ENCODE measurements at places on chromosomes 1 and 21.

DNA sequence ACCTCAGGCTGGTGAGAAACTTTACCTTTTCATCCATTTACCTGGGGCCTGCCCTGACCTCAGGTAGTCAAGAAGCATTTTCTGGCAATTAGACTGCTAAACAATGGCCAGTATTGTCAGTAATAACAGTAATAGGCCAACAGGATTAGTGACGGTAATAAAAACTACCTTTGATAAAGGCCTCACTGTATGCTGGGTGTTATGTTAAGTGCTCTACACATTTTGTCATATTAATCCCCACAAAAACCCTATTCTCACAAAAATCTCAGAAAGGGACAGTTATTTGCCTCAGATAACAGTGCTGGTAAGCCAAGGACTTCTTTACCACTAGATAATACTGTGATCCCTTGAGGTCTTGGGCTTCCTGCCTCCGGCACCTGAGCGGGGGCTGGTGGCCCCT lies 191.4 kb downstream of the FOXD2 start:
- no peak for DNase-seq

GRCh38 chr1:63632110-63632509 lies 38.9 kb downstream of the PGM1 start:
- no peak for DNase-seq

GRCh38 chr1:70961374-70961975 lies 86.1 kb downstream of the PTGER3 start:
- DNase-seq = no peak

DNA sequence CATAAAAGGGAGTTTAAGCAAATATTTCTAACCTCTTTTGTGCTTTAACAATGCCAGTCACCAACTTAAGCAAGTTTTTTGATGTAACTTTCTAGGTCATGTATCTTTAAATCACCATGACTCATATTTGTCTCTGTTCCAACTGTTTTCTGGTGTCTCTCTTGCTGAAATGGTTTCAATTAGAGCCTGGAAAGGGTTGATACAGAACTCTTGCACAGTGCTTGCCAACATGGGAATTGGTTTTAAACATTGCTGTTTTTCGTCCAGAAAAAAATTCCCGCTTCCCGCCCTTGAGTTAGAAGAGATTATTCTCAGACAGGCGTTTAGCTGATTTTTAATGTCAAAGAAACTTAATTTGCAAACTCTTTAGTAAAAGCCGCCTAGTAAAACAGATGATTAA lies 46.4 kb upstream of the SLC22A15 start:
- no peak for DNase-seq

DNA sequence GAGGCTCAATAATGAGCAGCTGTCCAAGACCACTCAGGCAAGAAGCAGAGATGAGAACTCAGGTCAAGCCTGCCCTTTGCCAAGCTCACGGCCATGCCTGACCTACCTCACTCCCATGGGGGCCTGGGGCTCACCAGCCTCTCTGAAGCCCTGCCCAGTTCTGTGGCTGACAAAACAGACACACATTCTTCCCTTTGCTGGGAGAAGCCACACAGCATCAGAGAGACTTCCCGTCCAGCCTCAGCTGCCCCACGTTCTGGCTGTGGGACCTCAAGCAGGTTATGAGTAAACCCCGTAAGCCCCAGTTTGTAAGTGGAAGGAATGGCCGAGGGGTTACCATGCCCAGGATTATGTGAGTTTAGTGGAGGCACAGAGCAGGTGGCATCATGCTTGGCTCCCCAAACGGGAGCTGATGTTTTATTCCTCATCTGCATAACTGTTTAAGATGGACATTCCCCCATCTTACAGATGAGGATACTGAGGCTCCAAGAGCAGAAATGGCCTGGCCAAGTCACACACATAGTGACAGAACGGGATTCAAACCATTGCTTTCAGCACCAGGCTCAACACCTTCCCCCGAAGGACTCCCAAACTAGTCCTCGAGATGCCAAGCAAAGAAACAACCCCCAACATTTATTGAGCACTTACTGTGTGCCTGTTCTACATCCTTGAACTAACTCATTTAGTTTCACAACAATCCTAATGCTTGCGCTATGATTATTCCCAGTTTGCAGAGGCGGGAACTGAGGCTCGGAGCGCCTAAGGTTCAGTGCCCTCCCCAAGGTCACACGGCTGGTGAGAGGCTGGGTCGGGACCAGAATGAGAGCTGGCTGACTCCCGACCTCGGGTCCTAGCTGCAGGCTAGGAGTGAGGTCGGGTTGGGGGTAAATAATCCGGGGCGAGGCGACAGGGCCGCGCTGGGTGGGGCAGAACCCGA lies 49.1 kb upstream of the LAPTM5 start:
- DNase-seq = no peak

GRCh38 chr1:203133970-203134725 lies 6.6 kb downstream of the ADORA1 start:
- no peak for DNase-seq

DNA sequence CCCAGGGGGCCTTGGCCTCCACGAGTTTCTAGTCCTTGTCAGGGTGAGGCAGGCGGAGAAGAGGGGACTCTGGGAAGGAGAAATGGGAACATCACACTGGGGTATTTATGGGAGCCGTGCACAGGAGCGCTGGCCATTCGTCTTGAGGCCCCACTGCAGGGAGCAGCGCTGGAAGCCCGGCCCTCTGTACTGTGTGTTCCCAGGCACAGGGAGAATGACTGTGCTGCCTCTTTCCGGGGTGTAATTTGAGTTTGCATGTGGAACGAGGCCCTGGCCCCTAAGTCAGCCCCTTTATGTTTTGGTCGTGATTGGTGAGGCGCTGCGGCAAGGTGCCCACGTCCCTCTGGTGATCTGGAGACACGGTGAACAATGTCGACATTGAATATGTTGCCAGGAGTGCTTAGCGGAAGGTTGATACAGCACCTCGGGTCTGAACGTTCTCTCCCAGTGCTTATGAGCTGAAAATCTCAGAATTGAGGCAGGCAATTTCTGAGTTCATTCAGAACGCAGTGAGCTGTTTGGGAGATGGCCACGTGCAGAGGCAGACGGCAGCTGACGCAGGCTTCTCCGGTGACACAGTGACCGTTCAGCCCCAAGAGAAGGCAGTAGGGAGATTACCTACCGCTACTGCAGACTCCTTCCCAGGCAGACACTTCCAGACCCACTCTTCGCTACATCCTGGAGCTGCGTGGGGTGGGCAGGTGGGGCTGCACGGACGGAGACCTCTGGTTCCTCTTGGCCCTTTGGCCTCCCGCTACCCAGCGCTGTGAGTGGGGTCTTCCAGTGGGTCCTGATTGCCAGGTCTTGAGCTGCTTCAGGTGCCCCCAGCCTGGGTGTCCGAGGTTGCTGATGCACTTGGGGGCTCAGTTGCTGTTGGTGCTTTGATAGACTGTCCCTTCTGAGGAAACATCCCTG lies 265.8 kb downstream of the CAMTA1 start:
- no peak for DNase-seq

DNA sequence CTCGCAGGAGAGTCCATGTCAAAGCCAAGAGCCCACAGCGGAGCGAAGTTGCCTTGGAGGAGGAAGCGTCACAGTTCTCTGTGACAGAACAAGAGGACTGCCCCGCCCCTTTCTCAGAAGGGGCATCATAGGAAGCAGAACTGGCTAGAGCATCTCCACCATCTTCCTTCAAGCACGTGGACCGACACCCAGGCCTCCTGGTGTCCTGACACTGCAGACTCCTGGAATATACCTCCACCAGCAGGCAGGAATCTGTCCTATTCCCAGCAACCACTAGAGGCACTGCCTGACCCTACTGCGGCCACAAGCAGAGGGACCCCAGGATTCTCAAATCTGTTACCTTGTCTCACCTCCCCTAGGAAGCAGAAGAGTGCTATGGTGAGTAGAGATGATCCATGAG lies 37.8 kb downstream of the GPA33 start:
- no peak for DNase-seq

DNA sequence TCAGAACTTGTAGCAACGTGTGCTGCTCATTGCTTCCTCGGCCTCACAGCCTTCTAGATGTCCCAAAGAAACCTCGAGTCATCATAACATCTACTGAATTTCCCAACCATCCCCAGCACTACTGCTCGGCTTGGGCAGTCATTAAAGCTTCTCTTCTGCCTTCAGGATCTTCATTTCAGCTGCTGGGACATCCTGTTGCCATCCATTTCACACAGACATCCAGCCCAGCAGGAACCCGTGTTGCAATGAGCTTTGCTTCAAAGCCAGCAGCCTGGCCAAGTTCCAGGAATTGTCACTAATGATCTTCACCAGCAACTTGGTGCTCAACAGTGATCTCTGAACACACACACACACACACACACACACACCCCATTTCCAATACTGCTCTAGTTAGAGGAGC lies 18.5 kb downstream of the WLS start:
- DNase-seq = no peak

DNA sequence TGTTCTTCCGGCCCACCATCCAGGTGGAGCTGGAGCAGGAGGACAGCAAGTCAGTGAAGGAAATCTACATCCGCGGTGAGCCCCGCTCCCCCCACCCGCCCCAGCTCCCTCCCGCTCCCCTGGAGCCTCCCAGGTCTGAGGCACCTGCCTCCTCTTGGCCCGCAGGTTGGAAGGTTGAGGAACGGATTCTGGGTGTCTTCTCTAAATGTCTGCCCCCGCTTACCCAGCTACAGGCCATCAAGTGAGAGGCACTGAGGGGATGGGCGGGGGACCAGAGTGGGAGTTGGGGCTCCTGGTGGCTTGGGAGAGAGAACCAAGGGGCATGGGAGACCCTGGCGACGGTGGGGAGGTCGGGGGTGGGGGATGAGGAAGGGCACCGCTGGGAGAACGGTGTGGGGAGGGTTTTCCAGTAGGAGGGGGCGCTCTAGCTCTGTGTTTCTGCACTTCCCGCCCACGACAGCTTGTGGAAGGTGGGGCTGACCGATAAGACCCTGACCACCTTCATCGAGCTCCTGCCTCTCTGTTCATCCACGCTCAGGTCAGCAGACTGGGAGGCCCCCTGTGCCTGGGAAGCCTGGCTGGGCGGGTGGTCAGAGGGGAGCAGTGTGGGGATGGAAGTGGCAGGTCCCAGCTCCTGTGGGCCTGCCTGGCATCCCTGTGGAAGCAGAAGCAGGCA lies 4.2 kb downstream of the LRRC71 start:
- no peak for DNase-seq
